Stimulated activated CD4-positive, alpha-beta T cell treated with anti-CD3 and anti-CD28 coated beads, TNF-alpha, amount 100 ng/mL, for 4 hours (primary cell): ENCODE measurements at places on chromosomes 16 and 17.

GRCh38 chr17:81556863-81557262, 4.7 kb upstream of the FAAP100 start:
- no peak for DNase-seq

- DNase-seq = no peak
Observed at GRCh38 chr16:383326-384051, 1.7 kb upstream of the PGAP6 start.

DNA sequence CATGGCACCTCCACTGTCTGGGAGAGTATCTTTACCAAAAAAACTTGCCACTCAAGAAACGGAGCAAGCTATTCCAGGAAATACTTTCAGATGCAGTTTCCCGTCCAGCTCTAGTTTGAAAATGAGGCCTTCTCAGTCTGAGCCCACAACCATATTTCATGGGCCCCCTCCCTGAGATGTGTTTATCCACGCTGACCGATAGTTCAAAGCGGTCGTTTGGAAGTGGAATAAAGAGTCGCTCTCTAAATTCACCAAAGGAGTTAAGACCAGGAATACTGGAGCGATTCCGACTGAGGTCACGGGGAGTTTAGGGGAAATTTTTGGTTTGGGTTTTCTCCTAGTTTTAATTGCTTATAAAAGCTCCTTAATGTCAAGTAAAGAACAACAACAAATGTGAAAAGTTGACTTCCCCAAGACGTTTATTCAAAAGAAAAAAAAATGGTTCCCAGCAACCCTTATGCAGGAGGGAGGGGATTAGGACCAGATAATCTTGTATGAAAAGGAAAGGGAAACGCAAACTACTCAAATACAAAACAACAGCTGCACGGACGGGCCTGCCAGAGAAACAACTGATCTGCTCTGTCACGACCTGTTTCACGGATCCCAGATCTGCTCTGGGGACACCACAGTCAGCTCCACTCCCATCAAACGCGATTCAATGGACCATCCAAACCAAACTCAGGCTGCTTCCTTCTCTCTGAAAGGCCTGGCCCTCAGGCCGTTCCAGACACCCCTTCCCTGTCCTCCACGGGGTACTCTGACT, 77.1 kb downstream of the MRM3 start:
- no peak for DNase-seq

DNA sequence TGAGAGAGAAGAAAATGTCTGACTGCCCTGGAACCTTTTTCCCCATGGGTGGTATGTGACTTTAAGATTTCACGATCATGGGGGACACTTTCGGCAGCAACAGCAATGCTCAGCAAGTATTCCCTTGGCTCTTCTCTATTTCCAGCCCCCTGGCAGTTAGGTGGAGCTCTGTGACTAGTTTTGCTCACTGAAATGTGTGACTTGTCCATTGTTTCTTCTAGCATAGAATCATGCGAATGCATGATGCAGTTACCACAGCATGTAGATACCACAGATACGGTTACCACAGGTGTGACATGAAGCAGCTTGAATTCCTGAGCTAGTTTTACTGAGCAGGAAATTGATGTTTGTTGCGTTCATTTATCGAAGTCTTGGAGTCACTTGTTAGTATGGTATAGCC, 1034.5 kb upstream of the EEF2KMT start:
- no peak for DNase-seq

DNA sequence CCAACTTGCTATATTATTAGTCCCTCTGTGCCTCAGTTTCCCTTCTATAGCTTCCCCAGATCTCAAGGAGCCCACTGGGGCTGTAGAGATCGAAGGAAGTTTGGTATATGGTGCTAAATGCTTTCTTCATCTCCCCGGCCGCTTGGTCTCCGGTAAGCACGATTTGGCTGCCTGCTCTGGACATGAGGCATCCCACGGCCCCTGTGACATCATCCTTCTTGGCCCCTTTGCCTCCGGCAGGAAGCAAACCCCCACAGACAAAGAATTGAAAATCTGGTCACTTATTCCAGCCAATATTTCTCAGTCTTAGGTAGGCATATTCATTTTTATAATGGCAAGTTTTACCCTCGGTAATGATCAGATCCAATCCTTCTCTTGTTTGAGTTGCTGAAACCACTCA, 65.8 kb downstream of the WSCD1 start:
- no peak for DNase-seq

GRCh38 chr16:4601036-4601863, 13.4 kb downstream of the UBALD1 start:
- DNase-seq = no peak

GRCh38 chr16:85633888-85634287, 20.8 kb downstream of the GSE1 start:
- DNase-seq = no peak

DNA sequence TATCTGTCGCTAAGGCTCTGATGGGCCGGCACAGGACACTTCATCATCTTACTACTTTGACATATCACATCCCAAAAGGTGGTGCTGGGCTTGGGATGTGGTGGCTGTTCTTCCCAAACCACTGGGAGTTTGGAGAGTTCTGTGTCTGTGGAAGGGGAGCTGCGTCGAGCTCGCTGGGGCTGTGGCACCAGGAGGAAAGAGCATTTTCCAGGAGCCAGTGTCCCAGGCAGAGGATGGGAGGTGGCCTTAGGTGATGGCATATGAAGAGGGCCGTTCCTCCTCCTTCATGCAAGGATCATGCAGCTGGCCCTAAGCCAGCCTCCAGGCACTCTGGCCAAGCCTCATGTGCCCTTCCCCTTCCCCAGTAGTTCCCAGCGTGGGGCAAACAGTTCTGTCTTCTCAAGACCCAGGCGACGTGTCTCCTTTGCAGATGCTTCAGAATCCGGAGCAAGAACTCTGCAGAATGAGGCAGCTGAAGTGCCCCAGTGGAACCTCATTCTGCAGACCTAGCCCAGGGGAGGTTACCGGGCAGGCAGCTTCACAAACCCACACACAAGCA, 89.4 kb upstream of the TNRC6C start:
- DNase-seq = no peak

- DNase-seq = no peak
Observed at GRCh38 chr17:2694381-2695242, 17.0 kb downstream of the CLUH start.

DNA sequence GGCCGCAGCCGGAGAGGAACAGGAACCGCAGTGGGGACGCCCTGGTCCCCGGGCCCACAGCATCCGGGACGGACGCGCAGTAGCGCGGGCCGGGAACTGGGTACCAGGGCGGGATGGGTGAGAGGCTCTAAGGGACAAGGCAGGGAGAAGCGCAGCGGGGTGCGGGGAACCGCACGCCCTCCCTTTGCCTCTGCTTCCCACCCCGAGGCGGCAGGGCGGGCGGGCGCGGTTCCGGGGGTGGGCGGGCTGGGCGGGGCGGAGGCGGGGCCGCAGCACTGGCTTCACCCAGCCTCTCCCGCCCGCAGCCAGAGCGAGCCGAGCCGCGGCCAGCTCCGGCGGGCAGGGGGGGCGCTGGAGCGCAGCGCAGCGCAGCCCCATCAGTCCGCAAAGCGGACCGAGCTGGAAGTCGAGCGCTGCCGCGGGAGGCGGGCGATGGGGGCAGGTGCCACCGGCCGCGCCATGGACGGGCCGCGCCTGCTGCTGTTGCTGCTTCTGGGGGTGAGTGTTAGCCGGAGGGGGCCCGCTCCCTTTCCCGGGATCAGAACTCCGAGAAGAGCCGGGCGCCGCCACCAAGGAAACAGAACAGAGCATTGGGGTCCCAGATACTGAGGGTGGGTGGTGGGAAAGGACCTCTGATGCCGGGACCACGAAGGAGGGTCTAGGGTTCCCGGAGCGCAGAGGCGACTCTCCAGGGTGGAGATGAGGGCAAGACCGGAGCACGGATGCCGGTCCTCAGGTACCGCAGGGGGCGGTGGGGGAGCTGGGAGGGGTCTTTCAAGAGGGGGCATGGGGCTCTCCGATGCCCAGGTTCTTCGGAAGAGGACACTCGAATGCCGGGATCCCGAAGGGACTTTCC, at the start of gene NGFR:
Gene NGFR (plus strand): TSS at position 308 of the 856 bp plus-strand sequence. CDS start 125 bp downstream, at position 433.
- peak; percentile 42 for DNase-seq

- DNase-seq = no peak
Observed at GRCh38 chr17:55909776-55910175, 158.9 kb downstream of the PCTP start.

GRCh38 chr16:48559462-48560211, 50.3 kb downstream of the N4BP1 start:
- no peak for DNase-seq

DNA sequence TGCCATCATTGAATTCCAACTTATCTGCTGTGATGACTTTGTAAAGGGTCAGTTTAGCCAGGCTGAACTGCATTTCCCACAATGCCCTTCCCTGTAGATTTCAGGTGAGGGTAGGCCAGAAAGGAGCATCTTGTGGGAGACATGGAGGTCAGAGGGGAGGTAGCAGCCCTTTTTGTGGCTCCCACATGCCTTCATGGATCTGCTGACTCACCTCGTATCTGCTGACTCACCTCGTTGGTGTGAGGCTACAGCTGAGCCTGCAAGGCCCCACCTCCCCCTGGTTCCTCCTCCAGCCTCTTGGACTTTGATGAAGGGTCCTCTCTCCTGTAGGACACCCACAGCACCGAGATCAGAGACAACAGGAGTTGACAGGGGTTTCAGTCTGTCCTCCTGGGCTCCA, 102.5 kb downstream of the SALL1 start:
- no peak for DNase-seq

GRCh38 chr17:7004398-7005253, 7.8 kb upstream of the RNASEK start:
- DNase-seq = no peak

- no peak for DNase-seq
Observed at GRCh38 chr17:48905987-48906515, 2.2 kb upstream of the UBE2Z start.

- DNase-seq = no peak
Observed at GRCh38 chr17:62832405-62832804, 24.3 kb upstream of the MARCHF10 start.

DNA sequence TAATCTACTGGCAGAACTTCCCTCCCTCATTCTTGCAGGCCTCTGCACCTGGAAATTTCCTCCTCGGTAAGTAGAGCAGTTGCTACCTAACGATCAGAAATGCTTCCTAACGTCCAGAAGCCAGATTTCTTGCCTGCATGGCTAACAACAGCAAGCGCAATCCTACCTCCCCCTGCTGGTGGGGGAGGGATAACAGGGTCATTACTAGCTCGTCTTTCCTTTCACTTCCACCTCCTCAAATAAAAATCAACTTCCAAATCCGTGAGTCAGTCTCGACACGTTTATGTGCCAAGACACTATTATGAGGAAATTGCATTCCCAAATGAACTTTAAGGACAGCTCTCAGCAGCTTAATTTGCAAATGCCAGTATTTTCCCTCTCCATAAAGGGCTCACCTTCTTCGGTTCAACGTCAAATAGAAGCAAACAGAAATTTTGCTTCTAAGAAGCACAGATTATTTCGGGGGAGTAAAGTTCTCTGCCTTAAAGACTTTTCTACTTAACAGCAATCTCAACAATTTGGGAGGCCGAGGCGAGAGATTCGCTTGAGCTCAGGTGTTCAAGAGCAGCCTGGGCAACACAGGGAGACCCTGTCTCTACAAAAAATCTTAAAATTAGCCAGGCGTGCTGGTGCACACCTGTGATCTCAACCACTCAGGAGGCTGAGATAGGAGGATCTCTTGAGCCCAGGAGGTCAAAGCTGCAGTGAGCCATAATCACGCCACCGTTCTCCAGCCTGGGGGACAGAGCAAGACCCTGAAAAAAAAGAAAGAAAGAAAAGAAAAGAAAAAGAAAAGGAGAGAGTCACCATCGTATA, 188.6 kb upstream of the PSMD7 start:
- no peak for DNase-seq

GRCh38 chr17:36459601-36460000, 26.9 kb upstream of the ZNHIT3 start:
- no peak for DNase-seq

DNA sequence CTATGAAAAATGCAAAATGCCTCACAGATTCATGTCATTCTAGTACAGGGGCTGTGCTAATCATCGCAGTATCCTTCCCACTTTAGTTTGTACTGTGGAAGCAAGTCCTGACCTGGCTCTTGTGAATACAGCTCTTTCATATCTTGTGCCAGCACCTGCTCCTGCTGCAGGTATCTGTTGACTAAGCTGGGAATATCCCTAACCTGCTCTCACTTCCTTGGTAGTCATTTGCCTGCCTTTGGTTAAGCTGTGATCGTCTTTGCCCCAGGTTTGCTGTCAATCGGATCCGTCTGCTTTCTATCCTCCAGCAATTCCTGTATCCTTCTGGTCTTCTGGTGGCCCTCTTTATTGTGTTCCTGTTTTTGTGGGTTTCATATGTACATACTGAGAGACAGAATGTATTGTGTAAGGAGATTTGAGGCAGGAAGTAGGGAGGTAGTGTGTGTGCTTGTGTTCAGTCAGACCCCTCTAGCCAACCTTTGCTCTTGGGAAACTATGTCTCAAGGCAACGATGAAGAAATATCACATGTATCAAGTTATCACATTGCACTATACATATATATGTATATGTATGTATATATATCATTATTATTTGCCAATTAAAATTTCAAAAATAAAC, 7.7 kb upstream of the GINS3 start:
- no peak for DNase-seq

DNA sequence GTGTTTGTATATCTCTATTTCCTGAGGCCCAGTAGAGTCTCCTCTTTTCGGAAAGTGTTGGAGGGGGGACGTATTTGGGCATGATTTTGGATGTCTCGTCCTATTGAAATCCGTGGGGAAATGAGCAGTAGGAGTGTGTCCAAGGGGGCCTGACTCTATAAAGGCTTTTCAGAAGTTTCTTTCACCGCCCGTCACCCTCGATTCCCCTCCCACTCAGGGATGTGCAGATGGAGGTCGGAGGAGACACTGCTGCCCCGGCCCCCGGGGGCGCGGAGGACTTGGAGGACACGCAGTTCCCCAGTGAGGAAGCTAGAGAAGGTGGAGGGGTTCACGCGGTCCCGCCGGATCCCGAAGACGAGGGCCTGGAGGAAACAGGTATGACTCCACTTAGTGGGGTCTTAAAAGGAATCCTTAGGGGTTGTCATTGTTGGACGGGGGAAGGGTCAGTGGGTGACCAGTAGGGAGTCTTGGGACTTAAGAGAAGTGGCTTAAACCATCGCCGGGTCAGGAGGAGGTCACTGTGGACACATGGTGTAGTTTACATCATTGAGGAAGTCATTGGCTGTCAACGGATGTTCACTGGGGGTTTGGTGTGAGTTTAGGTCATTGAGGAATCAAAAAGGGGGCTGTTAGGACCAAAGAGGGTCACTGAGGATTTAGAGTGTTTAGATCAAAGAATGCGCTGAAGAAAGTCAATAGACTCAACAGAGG, 424 bp downstream of the MON1B start:
- no peak for DNase-seq

- no peak for DNase-seq
Observed at GRCh38 chr17:57557834-57558681, 187.0 kb downstream of the CCDC182 start.

GRCh38 chr17:44187131-44187899, 543 bp downstream of the TMUB2 start:
- no peak for DNase-seq

DNA sequence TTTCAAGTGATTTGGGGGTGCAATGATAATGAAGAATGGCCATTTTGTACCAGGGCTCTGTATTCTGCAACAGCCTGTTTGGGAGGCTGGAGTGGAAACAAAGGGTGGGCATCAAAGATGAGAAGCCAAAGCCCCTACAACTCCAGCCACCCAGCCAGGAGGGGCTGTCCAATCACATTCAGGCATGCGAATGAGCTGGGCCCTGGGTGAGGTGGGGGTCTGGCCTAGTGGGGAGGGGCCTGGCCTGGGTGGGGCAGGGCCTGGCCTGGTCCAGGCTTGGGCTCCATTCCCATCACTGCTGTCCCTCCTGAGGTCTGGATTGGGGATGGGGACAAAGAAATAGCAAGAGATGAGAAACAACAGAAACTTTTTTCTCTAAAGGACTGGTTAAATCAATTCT, 6.4 kb downstream of the AOC3 start:
- no peak for DNase-seq
